ENCODE measurements at places on chromosomes 5 and 9.

- no peak overlapping the region for H3K4me3 ChIP-seq
- H3K27ac ChIP-seq: no peak overlapping the region
- H3K27me3 ChIP-seq: peaks cover 3% of the 10 kb centered on the region
- H3K4me1 ChIP-seq: no peaks in the 10 kb centered on the region
- H3K36me3 ChIP-seq: no peaks in the 10 kb centered on the region
Measured at GRCh38 chr9:8287501-8287900, 487.9 kb upstream of the DMAC1 start.

DNA sequence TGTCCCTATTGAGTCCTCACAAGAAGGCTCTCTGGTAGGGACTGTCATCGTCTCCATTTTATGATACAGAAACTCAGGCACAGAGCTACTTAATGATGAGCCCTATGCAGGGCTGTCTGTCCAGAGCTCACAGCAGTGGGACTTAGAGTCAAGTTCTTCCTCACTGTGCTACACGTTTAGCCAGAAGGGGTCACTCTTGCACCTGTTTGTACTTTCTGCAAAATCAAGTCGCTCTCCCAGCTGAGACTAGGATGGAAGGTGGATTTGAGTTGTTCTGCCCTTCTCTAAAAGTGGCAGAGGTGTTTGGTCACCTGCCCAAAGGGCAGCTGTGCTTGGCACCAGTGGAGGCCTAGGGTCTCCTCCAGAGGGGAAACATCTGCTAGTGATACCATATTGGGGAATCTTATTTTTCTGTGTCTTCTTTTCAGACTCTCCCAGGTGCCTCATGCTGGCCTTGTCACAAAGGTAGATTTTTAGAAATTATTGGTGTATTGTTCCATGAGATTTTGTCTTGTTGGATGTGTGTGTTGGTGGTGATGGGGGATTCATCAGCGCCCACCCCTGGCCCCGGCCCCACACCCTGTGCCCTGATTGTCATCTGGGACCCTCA is 104.2 kb downstream of the PPARGC1B start:
- H3K4me1 ChIP-seq: no peaks in the 10 kb centered on the region
- peaks cover 6% of the 10 kb centered on the region for H3K27me3 ChIP-seq
- no peak overlapping the region for H3K4me3 ChIP-seq
- no peaks in the 10 kb centered on the region for H3K36me3 ChIP-seq
- DNase-seq: no peak

DNA sequence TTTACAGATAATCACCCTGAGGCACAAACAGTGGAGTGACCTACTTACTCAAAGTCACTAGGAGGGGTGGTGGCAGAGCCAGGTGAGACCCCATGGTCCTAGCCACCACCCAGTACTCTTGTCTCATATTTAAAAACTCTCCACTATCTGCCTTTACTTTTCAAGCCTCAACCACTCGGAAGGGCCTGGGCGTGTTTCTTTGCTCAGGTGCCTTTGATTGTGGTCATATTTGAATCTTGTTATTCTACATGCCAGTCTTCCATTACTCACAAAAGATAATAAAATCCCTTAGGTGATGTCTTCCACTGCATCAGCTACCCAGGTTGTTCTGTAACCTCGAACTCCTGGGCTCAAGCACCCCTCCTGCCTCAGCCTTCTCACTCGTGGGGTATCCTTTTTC is 20.7 kb upstream of the TRIM36 start:
- no peak overlapping the region for H3K27ac ChIP-seq
- H3K4me1 ChIP-seq: peaks cover 25% of the 10 kb centered on the region
- DNase-seq: no peak
- no peaks in the 10 kb centered on the region for H3K36me3 ChIP-seq
- no peak overlapping the region for H3K4me3 ChIP-seq
- H3K27me3 ChIP-seq: peaks cover 17% of the 10 kb centered on the region

DNA sequence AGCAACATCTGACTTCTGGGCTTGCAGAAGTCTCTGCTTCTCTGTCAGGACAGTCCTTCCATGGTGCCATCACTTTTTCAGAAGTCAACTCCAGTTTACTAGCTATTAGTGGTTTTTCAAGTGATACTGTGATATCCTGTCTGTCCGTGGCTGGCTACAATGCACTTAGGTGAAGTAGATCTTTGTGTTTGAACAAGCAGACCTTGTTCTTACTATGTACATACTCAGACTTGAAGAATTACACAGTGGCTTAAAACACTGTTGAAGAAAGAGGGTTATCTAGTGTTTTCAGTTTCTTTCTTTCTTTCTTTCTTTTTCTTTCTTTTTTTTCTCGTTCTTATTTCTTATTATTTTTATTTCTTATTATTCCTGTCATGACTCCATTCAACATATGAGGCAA is 228.7 kb downstream of the NTRK2 start:
- peaks cover 41% of the 10 kb centered on the region for H3K4me1 ChIP-seq
- no peaks in the 10 kb centered on the region for H3K27me3 ChIP-seq

GRCh38 chr5:168553377-168554130 is 24.4 kb downstream of the FBLL1 start:
- no peak overlapping the region for H3K27ac ChIP-seq
- peaks cover 49% of the 10 kb centered on the region for H3K36me3 ChIP-seq
- DNase-seq: no peak

DNA sequence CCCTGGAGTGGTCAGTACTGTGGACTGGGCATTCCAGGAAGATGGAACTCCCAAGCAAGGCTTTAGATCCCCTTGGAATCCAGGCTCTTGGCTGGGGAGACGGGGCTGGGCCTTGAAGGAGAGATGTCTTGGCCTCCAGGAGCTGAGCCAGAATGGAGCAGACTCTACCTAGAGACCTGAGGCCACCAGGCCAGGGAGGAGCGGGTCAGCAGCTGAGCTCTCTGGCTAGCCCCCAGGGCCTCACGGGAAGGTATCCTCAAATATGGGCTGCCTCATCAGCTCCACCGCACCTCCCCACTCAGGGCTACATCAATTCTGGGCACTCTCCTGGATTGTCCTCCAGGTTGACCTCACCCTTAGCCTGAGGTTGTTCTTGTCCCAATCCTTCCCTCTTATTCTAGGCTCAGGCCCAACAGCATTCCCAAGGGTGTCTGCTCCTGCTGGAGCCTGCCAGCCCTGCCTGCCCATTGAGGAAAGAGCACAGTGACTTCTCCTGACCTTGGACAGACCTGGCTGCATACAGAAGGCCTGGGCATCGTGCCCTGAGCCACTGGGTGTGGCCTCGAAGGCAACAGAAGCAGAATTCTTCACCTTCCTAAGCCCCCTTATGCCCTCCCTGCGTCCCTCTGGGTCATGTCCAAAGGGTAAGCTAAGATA is 3.0 kb upstream of the PDLIM4 start:
- DNase-seq: no peak
- H3K36me3 ChIP-seq: no peaks in the 10 kb centered on the region
- no peak overlapping the region for H3K4me3 ChIP-seq
- H3K27ac ChIP-seq: no peak overlapping the region
- no peaks in the 10 kb centered on the region for H3K27me3 ChIP-seq
- H3K4me1 ChIP-seq: peaks cover 18% of the 10 kb centered on the region
